Naive thymus-derived CD4-positive, alpha-beta T cell (primary cell): ENCODE measurements at places on chromosomes 3 and 15. TPM values are rescaled to one million over a fixed set of nuclear protein-coding genes. Genes with fewer than 3 reads are reported as not detected.

DNA sequence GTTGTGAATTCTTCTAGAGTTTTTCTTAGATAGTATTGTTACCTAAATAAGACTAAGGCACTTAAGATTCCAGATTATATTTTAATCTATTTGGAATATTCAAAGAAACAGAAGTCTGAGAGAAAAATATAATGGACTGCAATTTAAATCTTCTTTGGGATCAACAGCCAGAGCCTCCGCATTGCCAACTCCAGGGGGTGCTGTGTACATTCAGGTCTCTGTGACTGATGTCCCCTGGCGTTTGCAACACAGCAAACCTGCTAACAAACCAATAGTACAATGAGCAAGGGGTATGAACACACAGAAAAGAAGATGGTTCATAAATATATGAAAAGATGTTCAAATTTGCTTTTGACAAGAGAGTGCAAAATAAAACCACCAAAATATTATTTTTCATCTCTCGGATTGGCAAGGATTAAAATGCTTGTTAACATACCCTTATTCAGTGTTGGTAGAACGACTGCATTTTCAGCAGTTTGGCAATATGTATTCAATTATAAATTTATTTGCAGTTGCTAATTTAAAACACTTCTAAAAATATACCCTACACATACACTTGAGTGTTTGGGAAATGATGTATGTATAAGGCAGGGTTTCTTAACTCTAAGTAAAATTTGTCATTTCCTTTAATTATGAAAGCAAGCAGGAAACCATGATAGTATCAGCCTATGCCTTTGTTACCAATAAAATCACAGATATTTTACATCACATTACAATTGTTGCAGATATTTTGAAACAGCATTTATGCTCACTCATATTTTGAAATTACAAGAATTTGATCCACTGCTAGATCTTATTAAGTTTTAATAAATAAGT lies 16.1 kb upstream of the TM4SF1 start:
- no peak for DNase-seq

DNA sequence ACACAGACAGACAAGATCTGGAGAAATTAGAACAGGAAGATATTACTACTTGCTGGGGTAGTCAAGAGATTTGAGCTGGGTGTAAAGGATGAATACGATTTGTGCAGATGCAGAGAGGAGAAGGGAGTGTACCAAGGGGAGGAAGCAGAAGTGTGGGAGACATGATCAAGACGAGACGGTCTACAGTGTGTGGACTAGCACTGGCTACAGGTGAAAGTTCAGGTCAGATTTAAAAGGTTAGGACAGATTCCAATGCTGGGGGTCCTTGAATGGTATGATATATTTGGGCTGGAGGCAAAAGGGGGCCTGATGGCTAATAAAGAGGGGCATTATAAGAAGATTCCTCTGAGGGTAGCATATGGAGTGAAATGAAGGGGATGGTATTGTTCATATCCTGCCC lies 12.1 kb downstream of the LDHAL6B start:
- DNase-seq, result no peak

DNA sequence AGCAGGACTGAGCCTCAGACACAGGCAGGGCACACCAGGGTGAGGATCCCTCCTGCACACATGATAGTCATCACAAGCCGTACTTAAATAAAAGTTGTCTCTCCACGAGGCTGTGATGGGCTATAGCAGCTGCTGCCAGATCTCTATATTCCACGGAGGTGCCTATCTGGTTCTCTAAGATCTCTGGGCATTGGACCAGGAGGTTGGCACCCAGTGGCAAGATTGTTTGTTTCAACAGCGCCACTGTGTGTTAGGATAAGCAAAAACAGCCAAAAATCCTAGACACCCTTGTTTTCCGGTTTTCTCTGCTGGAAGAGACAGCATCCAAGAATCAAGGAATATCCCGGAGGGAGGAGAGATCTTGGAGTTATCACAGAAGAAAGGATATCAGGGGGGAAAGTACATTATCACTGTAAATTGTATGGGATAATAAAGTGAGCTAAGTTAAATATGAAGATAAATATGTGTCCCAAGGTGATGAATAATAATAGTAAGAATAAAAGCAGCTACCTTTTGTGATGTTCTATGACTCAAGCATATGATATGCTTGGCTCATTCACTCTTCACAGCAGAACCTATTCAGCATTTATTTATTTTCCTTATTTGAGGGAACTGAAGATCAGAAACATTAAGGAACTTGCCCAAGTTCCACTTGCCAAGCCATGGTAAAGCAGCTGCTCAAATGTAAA lies 90.6 kb upstream of the AKAP13 start:
- DNase-seq, result peak; percentile 22

- no peak for DNase-seq
Observed at GRCh38 chr3:160796813-160797164, 40.8 kb downstream of the PPM1L start.

DNA sequence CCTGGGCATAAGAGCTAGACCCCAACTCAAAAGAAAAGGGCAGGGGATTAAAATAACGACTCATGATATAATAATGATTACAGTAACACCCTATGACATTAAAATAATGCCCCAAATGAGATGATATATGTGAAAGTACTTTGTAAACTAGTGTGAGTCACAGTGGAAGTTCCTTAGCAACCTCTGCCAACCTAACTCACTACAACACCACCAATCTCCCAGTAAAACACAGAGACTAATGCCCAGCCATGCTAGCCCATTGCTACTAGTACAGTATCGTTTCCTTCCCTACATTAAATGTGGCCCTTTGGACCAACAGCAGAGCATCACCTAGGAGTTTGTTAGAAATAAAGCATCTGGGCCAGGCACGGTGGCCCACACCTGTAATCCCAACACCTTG lies 11.2 kb upstream of the ADAMTS7 start:
- no peak for DNase-seq

DNA sequence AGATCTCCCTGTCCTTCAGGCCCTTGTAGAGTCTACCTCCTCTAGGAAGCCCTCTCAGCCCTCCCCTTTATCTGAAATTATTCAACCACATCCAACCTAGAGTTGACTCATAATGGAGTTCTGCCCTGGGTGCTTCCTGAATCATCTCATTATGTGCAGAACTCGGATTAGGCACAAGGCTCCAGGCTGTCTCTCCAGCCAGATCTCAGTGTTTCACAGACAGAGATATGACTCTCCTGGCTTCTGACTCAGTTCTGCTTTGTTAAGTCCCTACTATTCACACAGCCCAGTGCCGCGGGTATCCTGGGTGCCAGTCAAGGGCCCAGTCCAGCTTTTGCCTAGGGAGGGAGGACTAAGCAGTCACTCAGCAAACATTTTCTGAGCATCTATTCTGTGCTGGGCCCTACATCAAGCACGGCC lies 9.3 kb downstream of the STRA6 start:
- no peak for DNase-seq

DNA sequence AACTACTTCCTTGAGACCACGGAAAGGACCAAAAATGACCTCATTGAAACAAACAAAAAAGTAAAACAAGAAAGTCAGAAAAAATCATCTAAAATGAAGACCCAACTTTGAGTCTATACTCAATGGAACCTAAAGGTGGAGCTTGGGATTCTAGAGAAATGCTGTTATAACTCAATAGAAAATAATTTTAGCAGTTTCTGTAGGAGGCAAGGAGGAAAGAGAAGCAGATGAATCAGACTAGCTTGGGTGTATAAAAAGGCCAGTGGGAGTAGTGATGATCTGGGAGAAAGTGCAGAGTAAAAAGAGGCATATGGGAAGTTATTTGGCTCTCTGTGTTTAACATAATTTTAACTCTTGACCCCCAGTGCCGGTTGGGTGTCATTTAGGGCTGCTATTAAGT lies 94.4 kb downstream of the TMCO5A start:
- no peak for DNase-seq

DNA sequence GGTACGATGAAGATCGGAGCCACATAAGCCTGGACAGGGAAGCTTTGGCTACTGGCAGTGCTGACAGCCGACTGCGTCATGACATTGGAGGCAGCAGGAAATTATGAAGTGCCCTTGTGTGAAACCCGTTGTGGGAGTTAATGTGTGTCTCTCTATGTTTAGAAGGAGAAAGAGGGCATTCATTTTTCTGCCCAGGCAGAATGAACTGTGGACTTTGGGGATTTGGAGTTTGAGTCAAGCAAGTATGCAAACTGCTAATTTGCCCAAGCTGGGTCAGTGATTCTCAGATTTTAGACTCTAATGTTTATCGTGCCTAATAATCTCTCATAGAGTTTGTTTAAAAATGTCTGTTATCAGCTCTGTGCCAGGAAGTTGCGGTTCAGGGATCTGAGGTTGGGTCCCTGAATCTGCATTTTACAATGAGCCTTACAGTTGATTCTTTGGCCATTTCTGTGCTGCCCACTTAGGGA lies 5.6 kb downstream of the CTXND1 start:
- DNase-seq, result no peak

DNA sequence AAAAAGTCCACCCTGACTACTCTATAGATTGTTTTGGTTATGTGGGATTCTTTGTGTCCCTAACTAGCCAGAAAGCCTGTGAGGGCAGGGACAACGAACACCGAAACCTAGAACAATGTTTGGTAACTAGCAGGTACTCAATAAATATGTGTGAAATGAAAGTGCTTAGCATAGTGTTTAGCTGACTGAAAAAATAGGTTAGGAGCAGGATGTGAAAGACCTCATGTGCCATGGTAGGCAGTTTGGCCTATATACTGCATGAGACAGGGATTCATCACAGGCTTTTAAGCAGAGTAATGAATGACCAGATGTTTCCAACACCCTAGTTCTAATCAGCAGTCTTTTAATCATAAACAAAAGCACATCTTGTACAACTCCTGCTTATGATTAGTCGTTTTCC lies 64.2 kb downstream of the MYO5A start:
- DNase-seq, result no peak

DNA sequence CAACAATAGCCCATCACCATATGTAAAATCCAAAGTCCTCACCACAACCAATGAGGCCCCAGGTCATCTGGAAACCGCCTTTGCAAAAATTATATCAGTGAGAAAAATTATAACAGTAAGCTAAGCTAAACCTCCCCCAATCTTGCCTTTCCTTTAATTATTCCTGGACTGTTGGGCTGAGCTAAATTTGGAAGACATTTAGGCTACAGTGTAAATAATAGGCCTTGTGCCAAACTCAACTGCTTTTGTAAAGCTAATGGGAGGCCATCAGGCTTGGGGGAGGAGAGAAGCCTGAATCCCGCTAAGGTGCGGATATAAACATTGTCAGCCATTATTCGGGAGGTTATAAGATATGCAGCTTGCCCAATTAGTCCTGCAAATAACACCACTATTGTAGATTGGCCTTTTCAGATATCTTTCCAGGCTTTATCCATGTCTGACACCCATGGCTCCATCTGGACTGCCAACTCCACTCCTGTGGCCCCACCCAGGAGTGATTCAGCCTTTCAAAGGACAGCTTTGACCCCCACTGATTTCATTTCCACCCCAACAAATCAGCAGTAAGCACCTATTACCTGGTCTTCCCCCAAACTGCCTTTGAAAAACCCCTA lies 53.0 kb upstream of the CA12 start:
- no peak for DNase-seq

- DNase-seq, result no peak
Observed at GRCh38 chr3:180184816-180185215, 148.1 kb upstream of the PEX5L start.

DNA sequence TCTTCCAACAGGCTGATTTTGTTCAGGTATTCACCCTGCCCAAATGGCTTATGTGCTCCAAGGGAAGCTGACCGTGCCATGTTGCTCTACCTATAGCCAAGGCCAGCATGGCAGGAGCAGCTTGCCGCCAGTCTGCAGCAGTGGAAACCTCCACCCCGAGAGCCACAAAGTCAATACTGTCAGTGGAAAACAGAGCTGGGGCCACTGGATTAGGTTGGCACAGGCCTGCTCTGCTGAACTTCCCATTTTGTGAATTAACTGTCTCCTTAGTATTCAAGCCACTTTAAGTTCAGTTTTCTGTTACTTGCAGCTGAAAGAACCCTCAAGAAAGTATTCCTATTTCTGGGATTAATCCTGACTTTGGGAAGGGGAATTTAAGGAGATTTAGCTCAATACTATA lies 63.8 kb upstream of the XCR1 start:
- DNase-seq, result no peak

- peak; percentile 21 for DNase-seq
Observed at GRCh38 chr15:48963524-48964113, at the start of gene SHC4. Gene SHC4 (minus strand): TSS chr15:48963919. CDS start chr15:48963015, 904 bp downstream.

DNA sequence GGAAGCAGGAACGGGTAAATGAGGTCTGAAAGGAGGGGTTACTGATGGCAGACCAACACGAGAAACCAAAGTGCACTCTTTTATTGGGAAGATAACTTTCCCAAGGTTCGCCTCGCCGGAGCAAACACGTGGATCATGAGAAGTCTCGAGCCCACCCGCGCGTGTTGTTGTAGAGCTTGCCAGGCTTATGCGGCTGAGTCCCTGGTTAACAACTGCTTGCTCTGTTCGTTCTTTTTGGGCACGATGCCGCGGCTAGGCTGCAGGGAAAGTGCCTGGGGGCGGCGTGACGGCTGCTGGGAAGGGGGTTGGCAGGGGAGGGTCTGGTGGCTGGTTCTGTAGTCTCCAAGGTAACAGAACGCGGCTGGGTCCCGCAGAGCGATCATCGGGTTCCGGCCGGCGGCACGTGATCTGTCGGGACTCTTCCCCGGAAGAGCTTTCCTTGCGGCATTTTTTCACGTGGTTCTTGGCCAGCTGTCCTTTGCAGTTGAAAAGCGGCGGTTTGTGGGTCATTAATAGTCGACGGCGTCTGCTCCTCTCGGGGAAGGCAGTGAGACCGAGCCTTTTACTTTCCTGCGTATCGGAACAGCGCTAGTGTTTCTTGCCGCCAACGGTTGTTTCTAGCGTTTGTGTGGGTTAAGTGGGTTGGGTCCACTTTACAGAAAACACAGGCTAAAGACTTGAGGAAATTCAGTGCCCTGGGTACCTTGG lies 1.5 kb downstream of the MGA start:
- DNase-seq, result peak; percentile 64

DNA sequence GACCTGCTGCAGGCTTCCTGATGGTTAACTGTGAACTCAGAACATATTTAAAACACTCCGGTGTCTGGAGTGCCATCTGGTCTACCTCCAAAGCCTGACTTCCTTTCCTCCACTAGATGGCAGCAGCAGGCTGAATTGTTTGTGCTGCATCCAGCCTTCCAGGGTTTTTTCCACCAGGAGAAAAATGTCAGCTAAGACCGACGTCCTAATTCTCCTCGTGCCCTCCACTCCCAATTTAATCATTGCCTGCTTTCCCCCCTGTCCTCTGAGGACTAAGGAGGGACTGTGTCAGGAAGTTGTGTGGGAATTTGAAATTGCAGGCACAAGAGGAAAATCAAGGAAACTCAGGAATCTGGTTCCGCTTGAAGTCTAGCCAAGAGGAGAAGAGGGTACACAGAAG lies 165.2 kb upstream of the UMPS start:
- peak; percentile 21 for DNase-seq

GRCh38 chr3:177370246-177370822 lies 173.1 kb upstream of the TBL1XR1 start:
- no peak for DNase-seq

- DNase-seq, result peak; percentile 29
Observed at GRCh38 chr3:197428117-197428801, 127.5 kb downstream of the BDH1 start.

Gene ECE2
- total RNA-seq, result not detected in 2 replicates

Gene MLH1
- total RNA-seq, result 31.7 TPM

Gene FOXB1
- 0.27 TPM for total RNA-seq

Gene MYD88
- total RNA-seq, result 35.2 TPM
